ENCODE measurements at places on chromosomes 12 and 14. TPM values are rescaled to one million over a fixed set of nuclear protein-coding genes. Genes with fewer than 3 reads are reported as not detected.

The LALBA gene
- not detected for total RNA-seq

The HIF1A gene
- 83.4 TPM for total RNA-seq

The PXMP2 gene
- 21.3 TPM for total RNA-seq

The REP15 gene
- total RNA-seq: 1.9 TPM

The PHETA1 gene
- total RNA-seq: 16.3 TPM

The SLC4A8 gene
- 18.8 TPM for total RNA-seq

The CD27 gene
- 0.23 TPM for total RNA-seq

The ZDHHC22 gene
- total RNA-seq: 0.46 TPM

The TAS2R19 gene
- total RNA-seq: 1.1 TPM

The SCYL2 gene
- total RNA-seq: 45.3 TPM

The RPGRIP1 gene
- 0.28 TPM for total RNA-seq

The ENDOU gene
- total RNA-seq: not detected

The NIN gene
- total RNA-seq: 37.1 TPM

The BCL11B gene
- total RNA-seq: 0.23 TPM

The GTF2H3 gene
- total RNA-seq: 40.7 TPM

The TFCP2 gene
- total RNA-seq: 33.9 TPM

The GPX2 gene
- total RNA-seq: 0.15 TPM

The ZNF219 gene
- total RNA-seq: 19.9 TPM

The GPR68 gene
- total RNA-seq: 0.28 TPM

The PLA2G1B gene
- total RNA-seq: 0.69 TPM

The CCDC198 gene
- total RNA-seq: not detected

The RNASE1 gene
- 0.69 TPM for total RNA-seq

The C1R gene
- 1.3 TPM for total RNA-seq

The CIDEB gene
- 0.18 TPM for total RNA-seq

The SLC2A14 gene
- not detected for total RNA-seq

The PPP1R36 gene
- 0.69 TPM for total RNA-seq

The KRT77 gene
- total RNA-seq: not detected

The SLC39A5 gene
- total RNA-seq: 0.23 TPM

The LTBR gene
- total RNA-seq: 3.1 TPM

The OAS3 gene
- 33.3 TPM for total RNA-seq

The GRIN2B gene
- not detected for total RNA-seq

The INHBC gene
- total RNA-seq: not detected

The KRT71 gene
- not detected for total RNA-seq

All from Panc1 (cell line).